A673 (cell line): ENCODE measurements at places on chromosomes 7 and 10.
A peak's percentile ranks its signal among the peaks of the same experiment; 100 is the strongest.

DNA sequence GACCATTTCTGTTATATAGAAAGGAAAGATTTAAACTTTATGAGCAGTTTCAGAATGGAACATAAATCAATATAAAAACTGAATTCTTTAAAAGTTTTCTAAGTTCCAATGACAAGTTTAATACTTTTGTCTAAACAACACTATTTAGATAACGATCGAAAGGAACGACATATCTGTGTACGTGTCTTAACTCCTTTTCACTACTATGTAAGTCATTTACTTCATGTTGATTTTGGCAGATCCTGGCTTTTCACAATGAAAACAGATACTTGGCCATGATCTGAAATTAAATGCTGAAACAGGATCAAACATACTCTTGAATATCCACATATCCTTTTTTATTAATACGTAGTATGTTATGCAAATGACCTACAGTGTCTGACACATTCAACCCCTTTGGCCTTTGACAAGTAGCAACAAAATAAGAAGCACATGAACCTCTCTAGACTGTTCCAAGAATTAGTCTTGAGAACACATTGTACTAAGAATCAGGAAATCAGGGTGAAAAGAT lies 41.9 kb downstream of the RNLS start:
- no peak for DNase-seq

DNA sequence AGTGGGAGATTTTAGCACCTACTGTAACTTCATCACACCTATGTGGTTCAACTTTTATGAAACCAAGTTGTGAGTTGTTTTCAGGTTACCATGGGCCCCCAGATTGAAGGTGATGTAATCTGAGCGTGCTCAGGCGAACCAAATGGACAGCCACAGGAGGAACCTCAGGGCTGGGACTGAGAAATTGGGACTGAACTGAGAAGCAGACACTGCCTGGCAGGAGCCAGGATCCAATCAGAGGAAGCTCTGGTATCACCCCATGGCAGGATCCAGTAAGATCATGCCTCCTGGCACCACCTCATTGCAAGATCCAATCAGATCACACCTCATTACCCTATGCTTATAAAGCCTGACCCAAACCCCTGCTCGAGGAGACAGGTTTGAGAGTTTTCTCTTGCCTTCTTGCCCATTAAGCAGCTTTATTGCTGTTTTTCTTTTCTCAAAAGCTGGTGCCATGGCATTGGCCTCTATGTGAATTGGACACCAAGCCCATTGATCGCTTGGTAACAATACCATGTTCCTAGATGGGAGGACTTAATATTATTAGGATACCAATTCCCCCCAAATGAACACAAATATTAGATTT lies 43.2 kb upstream of the GDF10 start:
- no peak for DNase-seq

DNA sequence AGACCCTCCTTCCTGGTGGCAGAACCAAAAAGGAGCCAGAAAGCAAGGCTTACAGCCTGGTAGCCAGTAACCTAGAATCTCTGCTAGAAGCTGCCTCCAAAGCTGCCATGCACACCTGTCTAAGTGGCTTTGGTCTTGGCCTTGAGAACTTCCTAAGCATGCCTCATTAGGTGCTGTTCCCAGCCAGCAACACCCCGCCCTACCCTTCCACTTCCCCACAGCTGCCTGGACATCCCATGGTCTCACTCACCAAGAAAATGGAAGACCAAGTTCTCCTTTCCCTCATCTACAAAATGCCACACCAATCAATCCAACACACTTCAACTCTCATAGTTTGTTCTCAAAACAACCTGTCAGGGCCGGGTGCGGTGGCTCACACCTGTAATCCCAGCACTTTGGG lies 4.2 kb downstream of the PSAP start:
- DNase-seq = no peak

DNA sequence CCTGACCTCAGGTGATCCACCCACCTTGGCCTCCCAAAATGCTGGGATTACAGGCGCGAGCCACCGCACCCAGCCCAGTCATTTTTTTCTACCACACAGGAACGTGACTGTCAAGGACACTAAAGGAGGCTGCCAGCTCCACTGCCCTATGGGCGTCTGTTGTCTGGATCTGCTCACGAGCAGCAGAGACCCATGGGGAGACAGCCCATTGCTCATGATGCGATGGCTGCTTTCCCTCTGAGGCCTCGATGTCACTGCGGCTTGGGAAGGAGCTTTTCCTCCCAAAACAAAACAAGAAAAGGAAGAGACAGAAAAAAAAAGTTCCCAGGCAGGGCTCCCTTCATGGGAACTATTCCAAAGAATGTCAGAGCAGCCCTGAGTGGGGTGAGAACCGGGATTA lies 70.5 kb downstream of the DENND2A start:
- no peak for DNase-seq

DNA sequence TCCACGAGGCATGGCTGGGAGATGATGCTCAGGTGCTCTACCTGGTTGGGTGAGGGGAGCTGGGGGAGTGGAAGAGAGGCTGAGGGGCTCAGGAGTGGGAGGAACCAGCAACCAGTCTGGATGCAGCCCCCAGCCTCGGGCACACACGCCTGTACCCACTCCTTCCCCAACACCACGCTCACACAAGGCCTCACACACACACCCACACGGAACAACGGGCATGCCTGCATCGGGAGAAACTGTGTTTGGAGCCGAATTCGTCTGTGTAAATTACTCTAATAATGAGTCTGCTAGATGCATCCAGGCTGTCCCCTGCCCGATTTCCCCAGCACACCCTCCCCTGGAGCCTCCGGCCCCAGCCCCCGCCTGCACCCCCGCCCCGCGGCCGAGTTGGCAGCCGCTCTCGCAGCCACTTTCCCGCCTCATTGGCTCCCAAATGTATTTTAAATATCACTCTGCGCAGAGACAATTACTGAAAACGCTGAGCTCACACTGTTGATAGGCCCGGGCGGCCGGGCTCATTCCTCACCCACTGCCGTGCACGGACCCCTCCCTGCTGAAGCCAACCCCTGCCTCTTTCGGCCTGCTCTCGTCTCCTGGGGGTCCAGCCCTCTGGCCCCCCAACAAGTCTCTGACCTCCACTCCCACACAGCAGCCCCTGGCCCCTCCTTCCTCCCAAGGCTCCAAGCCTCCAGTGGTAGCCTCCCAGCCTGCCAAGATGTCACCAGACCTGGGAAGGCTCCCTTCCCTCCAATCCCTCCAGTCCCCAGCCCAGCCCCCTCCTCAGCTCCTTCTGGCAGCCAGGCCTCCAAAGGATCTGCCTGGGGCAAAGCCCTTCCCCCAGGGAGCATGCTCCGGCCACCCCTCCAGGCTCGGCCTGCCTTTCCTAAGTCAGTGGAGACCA lies 11.1 kb downstream of the H2BK1 start:
- DNase-seq = no peak

- no peak for DNase-seq
These were observed 434.8 kb upstream of the NPVF start for GRCh38 chr7:25662841-25663800.

DNA sequence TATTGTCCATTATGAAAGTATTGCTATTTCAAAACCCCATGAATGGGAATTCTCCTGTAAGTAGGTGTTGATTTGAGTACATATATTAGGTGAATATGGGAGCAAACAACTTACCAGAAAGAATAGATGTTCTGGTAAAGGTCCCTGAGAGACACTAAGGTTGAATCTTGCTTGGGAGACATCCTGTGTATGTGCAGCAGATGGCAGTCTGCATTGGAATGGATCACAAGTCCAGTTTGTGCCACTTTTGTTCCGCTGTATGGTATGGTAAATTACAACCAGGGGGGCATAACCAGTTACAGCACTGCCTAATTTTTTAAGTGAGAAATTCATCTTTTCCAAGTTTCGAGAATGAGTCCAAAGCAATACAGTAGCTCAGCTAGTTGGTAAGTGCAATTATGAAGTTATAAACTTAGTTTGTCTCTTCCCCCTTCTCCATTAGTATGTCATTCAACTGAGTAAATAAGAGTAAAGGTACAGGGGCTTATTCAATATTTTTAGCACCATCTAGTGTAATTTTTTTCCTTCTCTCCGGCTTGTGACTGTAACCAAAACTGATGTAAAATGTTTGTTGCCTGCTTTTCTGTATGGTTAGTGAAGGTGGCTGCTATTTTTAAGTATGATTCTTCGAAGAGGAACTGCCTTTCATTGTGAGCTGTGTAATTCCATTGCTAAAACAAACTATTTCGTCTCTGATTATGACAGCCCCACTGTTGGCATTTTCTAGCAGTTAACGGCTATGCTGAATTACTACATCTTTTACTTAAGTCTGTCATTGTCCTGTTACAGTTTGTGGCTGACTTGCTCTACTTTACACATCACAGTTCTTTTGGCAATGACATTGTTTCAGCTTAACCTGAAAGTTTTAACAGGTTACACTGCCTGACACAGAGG lies 2.8 kb downstream of the MCU start:
- DNase-seq = peak; percentile 43

DNA sequence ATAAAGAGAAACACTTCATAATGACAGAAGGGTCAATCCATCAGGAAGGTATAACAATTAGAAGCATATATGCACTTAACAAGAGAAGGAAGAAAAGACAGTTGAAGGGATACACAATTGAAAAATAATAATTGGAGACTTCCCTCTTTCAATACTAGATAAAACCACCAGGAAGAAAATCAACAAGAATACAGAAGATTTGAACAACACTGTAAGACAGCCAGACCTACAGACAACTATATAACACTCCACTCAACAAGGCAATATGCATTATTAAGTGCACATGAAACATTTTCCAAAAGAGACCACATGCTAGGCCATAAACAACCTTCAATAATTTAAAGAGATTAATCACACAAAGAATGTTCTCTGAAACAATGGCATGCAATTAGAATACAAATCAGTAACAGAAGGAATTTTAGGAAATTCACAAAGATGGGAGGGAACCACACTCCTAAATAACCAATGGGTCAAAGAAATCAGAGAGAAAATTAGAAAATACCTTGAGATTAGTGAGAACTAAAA lies 35.1 kb downstream of the ZNF438 start:
- no peak for DNase-seq

DNA sequence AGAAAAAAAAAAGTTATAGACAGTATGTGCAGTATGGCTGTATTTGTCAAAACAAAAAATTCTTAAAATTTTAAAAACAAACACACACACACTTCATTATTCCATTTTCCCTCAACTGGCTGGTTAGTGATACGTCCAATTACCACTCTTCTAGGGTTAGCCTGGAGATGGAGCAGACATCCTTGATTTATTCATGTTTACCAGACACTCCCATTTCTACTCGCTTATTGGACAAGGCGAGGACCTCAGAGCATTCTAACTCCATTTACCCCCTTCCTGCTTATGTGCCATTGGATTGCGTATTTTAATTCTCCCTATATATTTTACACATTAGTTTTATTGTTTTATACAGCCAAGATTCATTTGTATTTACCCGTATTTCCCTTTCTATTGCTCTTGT lies 8.5 kb upstream of the CDH23 start:
- no peak for DNase-seq
